ENCODE measurements at places on chromosomes 4 and X. TPM values are rescaled to one million over a fixed set of nuclear protein-coding genes. Genes with fewer than 3 reads are reported as not detected.

- DNase-seq = no peak
Observed at GRCh38 chr4:23774909-23775308, 114.9 kb downstream of the PPARGC1A start.

DNA sequence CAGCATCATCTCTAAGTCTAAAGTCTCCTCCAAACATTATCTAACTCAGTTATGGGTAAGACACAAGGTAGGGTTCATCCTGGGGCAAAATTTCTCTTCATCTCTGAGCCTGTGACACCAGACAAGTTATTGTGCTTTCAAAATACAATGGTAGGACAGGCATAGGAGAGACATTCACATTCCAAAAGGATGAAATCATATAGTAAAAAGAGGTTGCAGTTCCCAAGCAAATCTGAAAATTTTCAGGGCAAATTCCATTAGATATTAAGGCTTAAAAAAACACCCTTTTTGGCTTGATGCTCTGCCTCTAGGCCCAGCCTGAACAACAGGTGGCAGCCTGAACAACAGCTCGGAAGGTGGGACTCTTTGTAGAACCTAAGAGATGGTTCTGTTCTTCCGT lies 448.3 kb upstream of the SLIT2 start:
- no peak for DNase-seq

GRCh38 chrX:66399273-66399672 lies 235.2 kb downstream of the HEPH start:
- no peak for DNase-seq

Gene ARSD
- 13.4 TPM for total RNA-seq

DNA sequence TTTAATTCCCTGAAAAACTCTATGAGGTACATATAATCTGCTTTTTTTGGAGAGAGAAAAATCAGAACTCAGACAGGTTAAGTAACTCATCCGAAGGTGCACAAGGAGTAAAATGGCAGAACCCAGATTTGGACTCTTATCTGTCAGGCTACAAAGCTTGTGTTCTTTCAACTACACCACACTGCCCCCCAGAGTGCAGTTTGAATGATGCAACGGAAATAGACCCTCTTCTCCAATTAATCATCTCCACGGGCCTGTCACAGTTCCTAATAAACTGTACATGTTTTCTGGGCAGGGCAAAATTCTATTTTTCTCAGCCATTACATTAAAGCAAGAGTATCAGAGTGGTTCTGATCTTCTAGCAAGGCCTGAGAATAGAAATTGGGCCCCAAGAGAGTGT lies 35.3 kb upstream of the DCX start:
- peak; percentile 4 for DNase-seq

Gene CPLX1
- total RNA-seq = not detected

- DNase-seq = peak; percentile 83
Observed at GRCh38 chrX:10620121-10620699, at the start of gene MID1. Gene MID1, minus strand, starts transcription at chrX:10620585. Its CDS starts 53,038 bp downstream, at chrX:10567547.

DNA sequence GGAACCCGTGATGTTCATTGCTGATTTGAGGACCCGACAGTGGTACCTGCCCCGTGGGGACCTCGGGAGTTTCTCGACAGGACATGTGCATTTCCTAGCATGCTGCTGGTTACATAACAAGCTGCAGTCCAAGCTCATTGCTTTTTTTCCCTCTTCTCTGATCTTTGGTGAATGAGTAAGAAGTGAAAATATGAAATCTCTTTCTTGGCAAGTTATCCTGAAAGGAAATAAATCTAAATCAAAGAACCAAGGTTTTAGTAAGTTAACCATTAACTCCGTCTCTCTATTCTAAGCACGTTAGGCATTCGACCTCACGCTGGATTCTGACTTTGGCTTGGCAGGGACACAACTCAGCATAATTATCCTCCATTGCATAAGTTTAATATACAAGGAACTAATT lies 86.6 kb downstream of the STK32B start:
- DNase-seq = no peak

GRCh38 chr4:94352163-94352562 lies 9.5 kb upstream of the HPGDS start:
- no peak for DNase-seq

Gene TRO
- 17.1 TPM for total RNA-seq

Gene NEUROG2
- total RNA-seq = not detected

Gene FAM120C
- total RNA-seq = 7.7 TPM

Gene GUCY1B1
- total RNA-seq = 1.9 TPM

DNA sequence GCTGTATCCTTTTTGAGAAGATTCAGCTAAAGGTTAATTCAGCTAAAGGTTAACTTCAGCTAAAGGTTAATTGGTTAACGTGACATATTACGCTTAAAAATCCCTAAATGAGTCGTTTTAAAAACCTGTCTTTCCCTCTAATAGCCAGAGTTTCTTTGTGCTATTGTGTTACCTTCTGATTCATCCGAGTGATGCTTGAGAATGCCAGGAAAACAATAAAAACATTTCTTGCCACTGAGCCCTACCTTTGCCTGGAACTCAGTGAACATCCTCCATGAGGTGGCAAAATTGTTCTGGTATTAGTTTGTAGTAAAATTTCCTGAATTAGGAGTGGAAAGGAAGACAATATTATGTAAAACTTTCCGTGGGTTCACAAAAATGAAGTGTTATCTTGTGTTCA lies 13.7 kb upstream of the TMPRSS11E start:
- no peak for DNase-seq

GRCh38 chr4:168585168-168586091 lies 88.6 kb downstream of the PALLD start:
- peak; percentile 86 for DNase-seq

GRCh38 chr4:134740290-134740689 lies 538.7 kb upstream of the PABPC4L start:
- DNase-seq = no peak

DNA sequence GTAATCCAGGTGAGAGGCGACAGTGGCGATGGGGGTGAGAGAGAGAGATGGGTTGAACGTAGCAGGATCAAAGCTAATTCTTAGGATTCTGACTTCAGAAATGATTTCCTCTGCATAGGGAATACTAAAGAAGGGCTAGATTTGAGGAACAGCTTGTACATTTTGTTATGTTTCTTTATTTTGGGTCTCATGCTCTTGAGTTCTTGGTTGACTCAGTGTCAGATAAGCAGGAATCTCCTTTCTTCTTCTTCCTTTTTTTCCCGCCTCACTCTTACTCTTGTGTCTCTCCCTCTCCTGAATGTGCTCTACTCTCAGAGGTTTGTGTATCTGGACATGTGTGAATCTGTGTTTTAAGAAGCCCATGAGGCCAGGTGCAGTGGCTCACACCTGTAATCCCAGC lies 36.4 kb downstream of the FAM193A start:
- DNase-seq = no peak

DNA sequence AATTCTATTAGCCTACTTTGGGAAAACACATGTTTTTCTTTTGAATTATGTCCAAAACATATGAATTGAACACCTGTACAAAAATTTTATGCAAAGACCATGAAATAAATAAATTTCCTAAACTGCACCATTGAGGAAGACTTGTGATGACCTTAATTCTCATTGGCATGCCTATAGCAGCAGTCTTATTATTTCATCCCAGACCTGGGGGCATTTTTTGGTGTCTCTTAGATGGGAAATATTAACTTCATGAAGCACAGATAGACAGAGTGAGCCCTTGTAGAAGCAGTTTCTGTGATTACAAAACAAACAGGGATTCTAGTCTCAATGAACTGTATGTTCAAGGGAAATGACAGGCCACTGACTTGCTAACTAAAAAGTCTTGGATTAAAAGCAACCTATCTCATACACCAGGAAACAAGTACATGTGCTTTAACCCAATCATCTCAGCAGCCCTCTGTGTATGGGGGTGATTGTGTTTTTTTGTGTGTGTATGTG lies 32.0 kb upstream of the HPGD start:
- DNase-seq = no peak

- no peak for DNase-seq
Observed at GRCh38 chr4:98518559-98519267, 139.7 kb downstream of the TSPAN5 start.

- no peak for DNase-seq
Observed at GRCh38 chr4:152417673-152418072, 118.2 kb downstream of the FBXW7 start.

- peak; percentile 14 for DNase-seq
Observed at GRCh38 chr4:71732706-71733105, 51.2 kb downstream of the GC start.

DNA sequence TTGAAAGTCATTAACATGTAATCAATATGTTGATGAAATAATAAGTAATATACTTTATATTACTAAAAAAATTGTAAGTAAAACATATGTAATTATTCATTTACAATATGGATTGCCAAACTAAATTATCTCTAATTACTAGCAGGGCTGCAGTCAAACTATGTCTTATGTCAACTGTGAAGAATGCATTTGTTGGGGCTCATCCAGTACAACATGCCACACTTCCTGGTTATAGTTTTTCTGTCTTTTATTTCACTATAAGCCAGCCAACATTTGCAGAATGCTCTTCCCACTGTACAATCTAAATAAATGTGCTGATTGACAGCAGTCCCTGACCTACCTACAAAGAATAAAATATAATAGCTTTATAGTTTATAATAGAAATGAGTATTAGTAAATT lies 975.4 kb upstream of the NDST4 start:
- DNase-seq = no peak

DNA sequence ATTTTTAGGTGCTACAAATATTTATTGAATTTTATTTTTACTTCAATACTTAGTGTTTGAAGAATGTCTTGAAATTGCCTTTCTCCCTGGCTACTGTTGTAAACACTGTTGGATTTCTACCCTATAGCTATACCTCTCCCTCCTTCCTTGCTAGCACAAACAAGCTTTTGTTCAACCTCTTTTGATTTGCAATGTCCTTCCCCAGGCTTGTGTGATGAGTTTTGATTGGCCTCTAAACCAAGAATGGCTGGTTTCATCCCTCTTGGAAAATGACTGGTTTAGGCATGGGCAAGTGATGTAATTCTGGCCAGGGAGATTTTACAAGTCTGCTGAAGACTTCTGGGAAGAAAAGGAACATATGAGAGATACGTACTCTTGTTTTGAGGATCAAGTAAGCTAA lies 25.3 kb upstream of the SLITRK2 start:
- no peak for DNase-seq

DNA sequence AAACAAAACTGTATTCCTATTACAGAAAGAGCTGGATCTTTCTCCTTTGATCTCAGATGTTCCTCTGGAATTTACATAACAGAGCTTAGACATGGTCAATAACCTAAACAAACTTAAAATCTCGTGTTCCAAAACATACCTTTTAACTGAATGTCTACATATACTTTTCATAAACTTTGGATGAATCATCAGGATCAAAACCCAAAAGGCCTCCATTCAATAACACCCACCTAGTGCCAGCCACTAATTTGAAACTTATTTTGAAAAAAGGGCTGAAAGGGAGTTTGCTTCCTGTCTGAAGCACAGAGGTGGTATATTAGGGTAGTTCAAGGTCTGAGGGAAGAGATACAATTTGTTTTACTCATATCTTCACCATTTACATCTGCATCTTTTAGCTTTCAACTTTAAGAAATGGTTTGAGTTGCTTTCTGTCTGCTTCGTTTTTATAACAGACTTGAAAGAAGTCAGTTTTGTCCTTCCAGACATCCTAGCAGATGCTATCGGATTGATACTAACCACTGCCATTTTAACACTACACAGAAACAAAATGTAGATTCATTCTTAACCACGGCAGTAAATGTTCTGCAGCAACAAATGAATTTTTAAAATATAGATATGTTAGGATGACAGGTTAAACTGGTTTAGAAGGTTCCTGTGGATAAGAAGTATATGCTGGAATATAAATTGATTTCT lies 242.8 kb upstream of the DKK2 start:
- DNase-seq = peak; percentile 21

Gene YY2
- 1.6 TPM for total RNA-seq

- no peak for DNase-seq
Observed at GRCh38 chr4:126018274-126018673, 703.5 kb downstream of the FAT4 start.

DNA sequence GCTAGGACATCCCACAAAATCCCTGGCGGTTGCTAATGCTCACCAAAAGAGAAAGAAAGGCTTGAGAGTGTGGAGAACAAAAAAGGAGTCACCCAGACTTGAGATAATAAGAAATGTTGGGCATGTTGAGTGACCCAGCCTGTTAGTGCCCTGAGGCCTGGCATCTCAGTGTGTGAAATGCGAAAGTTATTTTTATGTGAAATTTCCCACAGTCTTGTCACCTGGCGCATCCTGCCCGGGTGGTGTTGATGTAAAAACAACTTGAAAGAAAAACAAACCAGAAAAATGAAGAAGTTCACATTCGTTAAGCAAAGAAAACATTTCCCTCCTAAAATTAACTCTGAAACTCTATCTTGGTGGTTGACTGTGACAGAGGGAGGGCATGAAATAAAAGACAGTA lies 495.2 kb downstream of the MID1IP1 start:
- DNase-seq = no peak

GRCh38 chr4:10098780-10099160 lies 17.8 kb downstream of the WDR1 start:
- peak; percentile 51 for DNase-seq

GRCh38 chr4:59814402-59815010 lies 1385.6 kb upstream of the ADGRL3 start:
- no peak for DNase-seq

DNA sequence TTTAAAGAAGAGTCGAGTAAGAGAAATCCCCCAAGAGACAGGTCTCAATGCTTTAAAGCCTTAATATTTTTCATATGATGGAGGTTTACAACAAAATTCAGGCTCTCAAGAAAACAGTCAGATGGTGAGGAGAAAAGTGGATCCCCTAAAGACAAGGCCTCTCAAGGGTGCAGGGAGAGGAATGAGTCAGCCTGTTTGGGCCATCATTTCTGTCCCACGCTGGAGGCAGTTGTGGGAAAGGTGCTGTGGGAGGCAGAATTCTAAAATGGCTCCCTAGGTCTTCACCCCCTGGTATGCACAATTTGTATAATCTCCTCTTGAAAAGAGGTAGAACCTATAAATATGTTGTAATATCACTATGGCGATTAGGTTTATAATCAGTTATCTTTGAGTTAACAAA lies 4.6 kb upstream of the TIFA start:
- DNase-seq = no peak

DNA sequence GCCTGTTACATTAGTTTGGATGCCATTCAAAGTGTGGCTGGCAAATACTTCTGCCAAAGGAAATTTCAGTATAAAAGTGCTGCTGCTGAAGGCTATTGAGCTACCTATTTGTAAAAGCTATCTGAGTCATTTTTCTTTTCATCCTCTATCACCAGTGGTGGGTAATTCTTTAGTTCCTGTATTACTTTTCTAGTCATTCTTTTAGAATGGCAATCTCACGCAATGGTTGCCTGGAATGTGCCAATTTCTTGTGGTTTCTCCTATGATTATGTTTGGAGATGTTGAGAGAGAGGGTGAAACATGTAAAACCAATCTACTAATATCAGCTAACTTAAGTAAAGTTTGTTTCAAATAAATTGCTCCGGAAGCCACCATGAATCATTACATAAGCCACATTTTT lies 685.0 kb downstream of the RAPGEF2 start:
- DNase-seq = no peak

Gene STPG2
- total RNA-seq = 0.32 TPM

Gene ASB11
- total RNA-seq = not detected

- no peak for DNase-seq
Observed at GRCh38 chr4:108588878-108589277, 31.5 kb upstream of the RPL34 start.

GRCh38 chr4:11232015-11232414 lies 196.7 kb downstream of the HS3ST1 start:
- DNase-seq = no peak
